ENCODE measurements at places on chromosomes 7 and 10.

GRCh38 chr10:32377458-32378259 is 30.7 kb upstream of the EPC1 start:
- peak; percentile 66 for DNase-seq

DNA sequence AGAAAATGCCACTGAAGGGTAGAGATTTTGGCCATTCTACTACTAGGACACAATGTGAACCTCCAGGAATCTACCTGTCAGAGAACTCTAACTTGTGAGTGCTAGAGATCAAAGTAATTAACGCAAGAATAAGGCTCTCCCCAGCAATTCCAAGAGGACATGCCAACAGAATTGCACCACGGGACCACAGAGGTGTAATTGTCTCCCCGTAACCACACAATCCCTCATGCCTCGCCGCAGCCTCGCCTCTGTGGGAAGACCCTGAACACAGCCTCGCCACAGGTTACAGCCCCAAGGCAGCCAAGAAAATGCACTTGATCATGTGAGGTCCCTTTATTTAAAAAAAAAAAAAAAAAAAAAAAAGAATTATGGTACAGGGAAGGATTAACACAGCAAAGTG is 29.5 kb downstream of the CDCA7L start:
- no peak for DNase-seq

- no peak for DNase-seq
These were observed 73.2 kb upstream of the GTF2I start for GRCh38 chr7:74584160-74584954.

GRCh38 chr10:73762915-73763314 is 18.7 kb downstream of the SEC24C start:
- peak; percentile 33 for DNase-seq

DNA sequence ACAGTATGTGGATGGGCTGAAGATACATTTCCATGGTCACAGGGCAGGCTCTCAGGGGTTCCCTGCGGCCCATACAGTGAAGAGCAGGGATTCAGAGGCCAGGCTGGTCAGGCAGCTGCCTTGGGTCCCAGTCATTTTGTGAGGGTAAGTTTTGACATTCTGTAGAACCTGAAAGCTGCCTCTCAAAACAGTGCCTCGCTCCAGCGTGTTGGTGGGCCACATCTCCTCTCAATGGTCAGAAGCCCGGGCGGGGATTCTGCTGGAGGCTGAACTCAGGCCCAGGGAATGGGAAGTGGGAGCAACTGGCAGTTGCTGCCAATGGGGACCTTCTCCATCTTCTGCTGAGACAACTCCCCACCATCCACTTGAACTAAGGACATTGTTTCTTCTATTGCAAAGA is 190.0 kb downstream of the PTPN20 start:
- no peak for DNase-seq

DNA sequence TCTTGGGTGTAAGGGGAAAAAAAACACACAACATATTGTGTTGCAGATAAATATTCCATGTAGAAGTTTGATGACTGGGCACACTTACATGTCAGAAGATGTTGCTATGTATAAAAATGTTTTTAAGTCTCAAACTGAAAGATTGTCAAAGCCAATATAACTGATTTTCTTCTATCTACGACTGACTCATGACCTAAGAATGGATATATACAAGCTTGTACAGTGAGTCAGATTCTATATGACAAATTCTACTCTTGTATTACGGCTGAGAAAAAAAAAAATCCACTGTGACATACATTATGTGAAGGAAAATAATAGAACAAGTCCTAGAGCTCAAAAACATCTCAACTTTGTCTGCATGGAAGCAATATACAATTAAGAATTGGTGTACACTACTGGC is 343.0 kb upstream of the PCDH15 start:
- DNase-seq: no peak

DNA sequence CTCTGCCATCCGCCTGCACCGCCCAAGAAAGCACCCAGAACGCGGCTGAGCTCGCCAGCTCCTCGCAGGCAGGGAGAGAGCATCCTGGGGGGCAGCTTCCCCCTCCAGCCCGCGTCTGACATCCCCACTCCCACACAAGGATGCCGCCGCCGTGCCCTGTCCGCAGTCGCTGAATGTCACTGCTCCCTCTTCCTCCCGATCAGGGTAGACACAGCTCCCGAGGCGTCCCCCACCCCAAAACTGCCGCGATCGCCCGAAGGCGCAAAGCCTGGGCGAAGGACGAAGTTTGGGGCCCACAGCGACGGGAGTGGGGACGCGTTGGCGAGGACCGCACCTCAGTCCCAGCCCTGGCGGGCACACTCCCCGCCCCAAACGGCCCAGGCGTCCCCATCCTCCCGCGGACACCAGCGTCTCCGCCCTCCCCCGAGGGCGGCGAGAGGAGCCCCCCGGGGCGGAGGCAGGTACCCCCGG is 1.5 kb upstream of the KAT6B start:
- DNase-seq: peak; percentile 68

GRCh38 chr7:41584746-41585145 is 118.1 kb downstream of the INHBA start:
- DNase-seq: no peak

GRCh38 chr10:132827861-132828539 is 42.1 kb upstream of the NKX6-2 start:
- DNase-seq: no peak

GRCh38 chr7:44368885-44369284 is 43.5 kb upstream of the CAMK2B start:
- DNase-seq: no peak

- DNase-seq: no peak
These were observed 750.7 kb upstream of the PHF14 start for GRCh38 chr7:10222976-10223375.

DNA sequence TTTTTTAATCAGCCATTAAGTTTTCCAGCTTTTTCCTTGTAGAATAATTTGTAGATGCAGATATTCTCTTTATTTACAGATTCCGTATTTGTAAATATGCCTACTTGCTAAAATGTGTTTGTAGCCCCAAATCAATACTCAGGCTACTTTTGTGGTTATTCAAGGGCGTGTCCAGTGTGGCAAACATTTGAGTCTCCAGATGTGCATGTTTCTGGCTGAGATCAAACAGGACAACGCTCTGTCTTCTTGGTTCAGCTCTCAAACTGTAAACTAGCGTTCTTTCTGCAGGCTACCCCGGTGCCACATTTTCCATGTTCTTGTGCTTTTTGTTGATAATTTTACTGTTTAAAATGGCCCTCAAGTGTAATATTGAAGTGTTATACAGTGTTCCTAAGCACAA is 16.2 kb upstream of the OR2A5 start:
- DNase-seq: no peak

GRCh38 chr10:86071758-86072157 is 294.8 kb downstream of the GRID1 start:
- no peak for DNase-seq

GRCh38 chr7:105268056-105268455 is 120.7 kb downstream of the SRPK2 start:
- DNase-seq: peak; percentile 28

DNA sequence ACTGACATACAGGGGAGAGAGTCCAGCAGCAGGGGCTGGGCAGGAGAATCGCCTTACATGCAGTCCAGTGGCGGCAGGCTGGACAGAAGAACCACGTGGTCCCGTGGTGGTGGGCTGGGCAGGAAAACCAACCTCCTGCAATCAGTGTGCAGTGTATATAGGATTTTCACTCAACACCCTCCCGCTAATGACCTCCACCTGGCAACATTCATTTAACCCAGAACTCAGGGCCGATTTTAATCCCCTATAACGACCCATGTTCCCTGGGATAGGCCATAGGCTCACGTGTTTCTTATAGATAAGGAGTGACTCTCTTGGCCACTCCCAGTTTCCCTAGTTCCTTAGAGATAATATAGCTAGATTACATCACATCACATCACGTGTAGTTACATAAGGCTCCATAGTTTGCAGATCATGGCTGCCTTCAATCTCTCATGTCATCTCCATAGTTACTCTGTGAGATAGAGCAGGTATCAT is 19.4 kb downstream of the MTURN start:
- DNase-seq: no peak

DNA sequence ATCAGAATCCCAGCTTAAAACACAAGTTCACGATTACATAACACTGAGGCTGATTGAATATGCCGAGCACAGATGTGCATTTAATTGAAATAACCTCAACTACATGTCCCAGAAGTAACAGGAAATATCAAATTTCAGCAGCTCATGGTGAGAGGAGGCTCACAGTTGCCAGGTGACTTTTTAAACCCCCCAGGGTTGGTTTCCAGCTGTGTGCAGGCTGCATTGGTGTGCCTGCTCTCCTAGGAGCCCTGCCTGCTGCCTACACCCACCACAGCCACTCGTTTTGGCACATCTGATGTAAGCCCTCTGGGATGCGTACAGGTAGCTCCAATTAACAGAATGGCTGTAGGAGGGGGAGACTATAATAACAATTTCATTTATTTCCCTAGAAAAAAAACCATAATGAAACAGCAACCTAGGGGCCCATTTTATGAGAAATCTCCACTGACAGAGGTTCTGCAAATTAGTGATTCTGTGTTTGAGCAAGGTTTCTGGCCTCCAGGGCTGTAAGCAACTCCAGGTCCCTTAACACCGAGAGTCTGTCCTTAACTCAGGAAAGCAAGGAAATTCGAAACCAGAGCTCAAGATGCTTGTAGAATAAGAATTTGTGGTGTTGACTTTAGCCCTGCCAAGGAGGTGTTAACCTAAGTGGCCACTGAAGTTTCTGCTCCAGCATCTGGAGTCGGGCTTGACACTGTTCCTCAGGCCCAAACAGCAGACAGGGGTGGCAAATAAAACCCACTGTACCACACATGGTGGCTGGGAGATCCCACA is 161.9 kb downstream of the BMPER start:
- DNase-seq: no peak

DNA sequence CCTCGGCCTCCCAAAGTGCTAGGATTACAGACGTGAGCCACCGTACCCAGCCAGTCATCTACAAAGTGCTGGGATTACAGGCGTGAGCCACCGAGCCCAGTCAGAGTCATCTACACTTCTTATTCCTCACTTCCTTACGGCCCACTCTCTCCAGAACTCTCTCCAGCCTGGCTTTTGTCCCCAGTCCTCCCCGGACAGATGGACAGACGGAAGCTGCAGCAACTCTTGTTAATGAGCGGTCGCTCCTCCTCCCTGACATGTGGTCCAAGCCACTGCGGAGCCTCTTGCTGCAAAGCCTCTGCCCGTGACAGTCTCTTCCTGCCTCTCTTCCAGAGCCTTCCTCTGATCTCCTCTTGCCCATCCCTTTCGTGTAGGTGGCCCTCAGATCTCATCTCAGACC is 45.9 kb downstream of the TMEM270 start:
- no peak for DNase-seq

- DNase-seq: no peak
These were observed 81.4 kb upstream of the PPP2R2D start for GRCh38 chr10:131819241-131820072.

- no peak for DNase-seq
These were observed 21.9 kb upstream of the CREB5 start for GRCh38 chr7:28390426-28390825.

DNA sequence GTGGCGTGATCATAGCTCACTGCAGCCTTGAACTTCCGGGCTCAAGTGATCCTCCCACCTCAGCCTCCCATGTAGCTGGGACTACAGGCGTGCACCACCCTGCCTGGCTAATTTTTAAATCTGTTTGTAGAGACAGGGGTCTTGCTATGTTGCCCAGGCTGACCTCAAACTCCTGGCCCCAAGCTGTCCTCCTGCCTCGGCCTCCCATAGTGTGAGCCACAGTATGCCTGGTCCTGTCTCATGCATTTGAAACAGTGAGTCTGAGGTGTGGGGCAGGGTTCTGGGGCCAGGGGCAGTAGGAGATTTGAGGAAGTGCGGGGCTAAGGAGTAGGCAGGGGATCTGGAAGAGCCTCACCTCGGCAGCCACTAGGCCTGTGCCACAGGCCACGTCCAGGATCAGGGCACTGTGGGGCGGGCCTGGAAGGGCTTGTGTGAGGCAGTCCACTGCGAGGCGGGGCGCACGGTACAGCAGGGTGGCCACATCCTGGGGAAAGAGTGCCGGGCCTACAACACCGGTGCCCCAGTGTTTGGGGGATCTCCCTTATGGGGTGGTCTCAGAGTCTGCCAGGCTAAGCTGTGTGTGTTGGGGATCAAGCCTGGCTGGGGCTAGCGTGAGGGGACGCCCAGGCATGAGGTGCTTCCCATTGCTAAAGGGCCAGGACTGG is 1.5 kb downstream of the METTL27 start:
- DNase-seq: no peak

DNA sequence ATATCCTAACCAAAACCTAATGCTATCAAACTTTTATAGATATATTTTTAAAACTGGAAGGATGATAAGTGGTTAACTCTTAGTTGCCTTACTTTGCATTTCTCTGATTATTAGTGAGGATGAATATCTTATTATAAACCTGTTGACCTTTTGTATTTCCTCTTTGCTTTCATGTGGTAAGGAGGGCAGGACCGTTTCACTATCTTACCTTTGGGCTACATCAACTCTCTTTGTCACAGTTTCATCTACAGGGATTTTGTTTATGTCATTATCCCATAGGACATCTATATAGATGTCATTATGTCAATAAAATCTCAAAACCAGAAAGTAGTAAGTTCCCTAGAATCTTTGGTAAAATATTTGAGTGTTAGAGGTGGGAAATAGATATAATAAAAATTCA is 219.3 kb downstream of the THSD7A start:
- DNase-seq: peak; percentile 37

- no peak for DNase-seq
These were observed 66.6 kb upstream of the ANTXRL start for GRCh38 chr10:46220187-46220586.

DNA sequence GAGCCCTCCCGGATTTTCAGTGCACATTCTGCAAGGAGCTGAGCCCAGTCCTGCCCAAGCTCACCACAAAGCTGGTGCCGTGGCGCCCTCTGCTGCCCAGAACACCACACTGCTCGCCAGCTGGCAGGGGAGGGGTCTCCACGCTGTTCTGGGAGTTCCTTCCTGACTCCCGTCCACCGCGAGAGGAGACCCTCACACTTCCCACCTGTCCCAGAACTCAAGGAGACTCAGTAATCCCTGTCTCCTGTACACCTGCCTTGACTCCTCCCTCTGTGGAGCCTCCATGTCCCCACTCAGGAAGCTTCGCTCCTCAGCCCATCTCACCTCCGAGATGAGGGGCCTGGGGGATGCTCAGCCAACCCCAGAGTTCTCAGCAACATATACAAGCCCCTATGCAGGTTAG is 11.3 kb downstream of the C10orf105 start:
- DNase-seq: peak; percentile 53

GRCh38 chr7:80302078-80302477 is 167.4 kb downstream of the GNAI1 start:
- DNase-seq: no peak

DNA sequence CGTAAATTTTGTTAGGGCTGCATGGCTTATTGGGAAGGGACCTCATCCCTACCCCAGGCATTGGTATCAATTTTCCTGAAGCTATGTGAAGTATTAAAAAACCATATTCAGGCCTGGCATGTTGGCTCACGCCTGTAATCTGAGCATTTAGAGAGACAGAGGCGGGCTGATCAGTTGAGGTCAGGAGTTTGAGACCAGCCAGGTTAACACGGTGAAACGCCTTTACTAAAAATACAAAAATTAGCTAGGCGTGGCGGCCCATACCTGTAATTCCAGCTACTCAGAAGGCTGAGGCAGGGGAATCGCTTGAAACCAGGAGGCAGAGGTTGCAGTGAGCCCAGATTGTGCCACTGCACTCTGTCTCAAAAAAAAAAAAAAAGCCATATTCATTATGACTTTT is 7.1 kb downstream of the TASOR2 start:
- DNase-seq: no peak

GRCh38 chr10:77869626-77870420 is 56.7 kb downstream of the DLG5 start:
- DNase-seq: no peak

- no peak for DNase-seq
These were observed 95.7 kb downstream of the RBM20 start for GRCh38 chr10:110739811-110740271.
